Activated T-helper 1 cell treated with anti-CD3 and anti-CD28 coated beads, Interleukin-12 subunit alpha, Interleukin-12 subunit beta, Interleukin-2, Interleukin-4 antibody, amounts not matched to agents 30 ng/mL and 10 ng/mL and 1 ng/mL, durations not matched to agents 14 hours and 24 hours and 36 hours (primary cell): ENCODE measurements at places on chromosomes 11 and 22. TPM values are rescaled to one million over a fixed set of nuclear protein-coding genes. Genes with fewer than 3 reads are reported as not detected.
A peak's percentile ranks its signal among the peaks of the same experiment; 100 is the strongest.

GRCh38 chr22:19620742-19621371 is 93.4 kb upstream of the SEPTIN5 start:
- H3K4me1 ChIP-seq: peaks cover 32% of the 10 kb centered on the region
- no peak overlapping the region for H3K27ac ChIP-seq
- no peak overlapping the region for H3K4me3 ChIP-seq
- H3K27me3 ChIP-seq: peaks cover 11% of the 10 kb centered on the region

- no peak for DNase-seq
- peaks cover 21% of the 10 kb centered on the region for H3K36me3 ChIP-seq
- peak overlapping the region; percentile 1 for H3K27ac ChIP-seq
- no peak overlapping the region for H3K4me3 ChIP-seq
Observed at GRCh38 chr22:50396751-50397370, 53.7 kb downstream of the PPP6R2 start.

GRCh38 chr11:8717876-8718753 is 35.5 kb downstream of the RPL27A start:
- peaks cover 7% of the 10 kb centered on the region for H3K4me1 ChIP-seq
- no peak overlapping the region for H3K27ac ChIP-seq
- no peaks in the 10 kb centered on the region for H3K36me3 ChIP-seq
- H3K27me3 ChIP-seq: peaks cover 5% of the 10 kb centered on the region

DNA sequence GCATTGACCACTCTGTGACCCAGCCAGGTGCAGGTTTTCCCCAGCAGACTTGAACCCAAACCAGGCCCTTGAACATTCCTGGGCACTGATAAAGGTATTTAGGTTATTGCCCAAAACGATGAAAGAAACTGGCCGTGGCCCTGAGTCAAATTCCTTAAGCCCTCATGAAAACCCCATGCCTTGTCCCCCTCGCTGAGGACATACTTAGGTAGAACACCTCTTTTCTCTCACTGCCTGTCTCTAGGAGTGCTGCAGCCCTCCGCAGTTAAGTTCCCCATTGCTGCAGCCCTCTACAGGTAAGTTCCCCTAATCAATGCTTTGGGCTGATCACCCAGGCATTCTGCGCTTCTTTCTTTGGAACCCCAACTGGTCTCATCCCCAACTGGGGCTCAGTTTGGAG is 961.6 kb downstream of the TBC1D22A start:
- no peak overlapping the region for H3K4me3 ChIP-seq
- no peaks in the 10 kb centered on the region for H3K36me3 ChIP-seq

DNA sequence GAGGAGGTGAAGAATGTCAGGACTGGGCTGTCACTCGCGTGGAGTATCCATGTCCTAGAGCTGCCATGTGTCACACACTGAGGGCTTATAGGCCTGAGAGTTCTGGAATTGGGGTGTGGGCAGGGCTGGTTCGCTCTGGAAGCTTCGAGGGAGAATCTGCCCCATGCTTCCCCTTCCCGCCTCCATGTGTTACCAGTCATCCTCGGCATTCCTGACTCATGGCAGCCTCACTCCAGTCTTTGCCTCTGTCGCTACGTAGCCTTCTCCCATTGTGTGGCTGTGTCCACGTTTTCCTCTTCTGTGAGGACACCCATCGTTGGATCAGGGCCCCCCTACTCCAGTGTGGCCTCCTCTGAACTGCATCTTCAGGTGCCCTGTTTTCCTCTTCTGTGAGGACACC is 301.2 kb downstream of the TBC1D22A start:
- DNase-seq: no peak
- H3K4me3 ChIP-seq: no peak overlapping the region
- no peaks in the 10 kb centered on the region for H3K27me3 ChIP-seq
- H3K4me1 ChIP-seq: peaks cover 7% of the 10 kb centered on the region
- H3K27ac ChIP-seq: no peak overlapping the region

Gene SPCS2
- total RNA-seq: 167 and 172 TPM in 2 replicates

Gene HTR3A
- total RNA-seq: not detected in 2 replicates
